ENCODE measurements at places on chromosomes 4 and X. TPM values are rescaled to one million over a fixed set of nuclear protein-coding genes. Genes with fewer than 3 reads are reported as not detected.

The SULT1E1 gene
- not detected for polyA plus RNA-seq

The GAGE12J gene
- not detected for polyA plus RNA-seq

The NPY1R gene
- 0.80 TPM for polyA plus RNA-seq

The TASL gene
- polyA plus RNA-seq, result not detected

The ATP7A gene
- 2.6 TPM for polyA plus RNA-seq

The PHF8 gene
- polyA plus RNA-seq, result 3.6 TPM

The ARHGAP6 gene
- 4.4 TPM for polyA plus RNA-seq

The LPAR4 gene
- polyA plus RNA-seq, result 0.01 TPM

The MUC7 gene
- polyA plus RNA-seq, result not detected

The TMPRSS11B gene
- 0.03 TPM for polyA plus RNA-seq

The TBC1D9 gene
- polyA plus RNA-seq, result 1.7 TPM

The SEL1L3 gene
- polyA plus RNA-seq, result 1.0 TPM

The PROM1 gene
- 0.16 TPM for polyA plus RNA-seq

The TEX11 gene
- not detected for polyA plus RNA-seq

The GUCY1B1 gene
- polyA plus RNA-seq, result 3.8 TPM

The EDA2R gene
- polyA plus RNA-seq, result 0.03 TPM
